ENCODE measurements at places on chromosomes 13 and 19. TPM values are rescaled to one million over a fixed set of nuclear protein-coding genes. Genes with fewer than 3 reads are reported as not detected.

DNA sequence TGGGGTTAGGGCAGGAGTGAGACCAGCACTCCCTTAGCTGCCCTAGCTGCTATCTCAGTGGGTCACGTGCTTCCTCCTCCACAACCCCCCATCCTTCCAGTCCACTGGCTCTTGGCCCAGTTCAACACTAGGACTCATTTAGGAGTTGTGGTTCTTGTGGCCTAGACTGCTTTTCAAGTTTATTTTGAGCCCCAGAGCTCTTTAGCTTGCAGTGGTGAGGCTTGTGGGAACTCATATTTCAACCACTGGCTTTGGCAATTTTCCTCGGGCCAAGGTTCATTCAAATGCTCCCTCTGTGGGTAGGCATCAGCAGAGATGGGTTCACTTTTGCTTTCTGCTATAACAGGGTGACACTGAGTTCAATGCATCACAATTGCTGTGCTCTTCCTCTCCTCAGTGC, 436.2 kb upstream of the SLITRK5 start:
- no peak overlapping the region for H3K27ac ChIP-seq
- no peaks in the 10 kb centered on the region for H3K4me1 ChIP-seq
- no peak for DNase-seq
- H3K27me3 ChIP-seq: no peaks in the 10 kb centered on the region

GRCh38 chr13:31964168-31964567, 67.4 kb upstream of the FRY start:
- H3K27ac ChIP-seq: no peak overlapping the region
- DNase-seq: no peak
- no peaks in the 10 kb centered on the region for H3K27me3 ChIP-seq
- H3K36me3 ChIP-seq: no peaks in the 10 kb centered on the region

GRCh38 chr13:51828730-51829567, 16.0 kb downstream of the TMEM272 start:
- H3K4me1 ChIP-seq: peaks cover 25% of the 10 kb centered on the region
- no peak for DNase-seq
- H3K27me3 ChIP-seq: peaks cover 2% of the 10 kb centered on the region
- no peak overlapping the region for H3K27ac ChIP-seq

KCNRG gene
- 2.1 TPM for total RNA-seq

FXYD1 gene
- 152 TPM for total RNA-seq

DNA sequence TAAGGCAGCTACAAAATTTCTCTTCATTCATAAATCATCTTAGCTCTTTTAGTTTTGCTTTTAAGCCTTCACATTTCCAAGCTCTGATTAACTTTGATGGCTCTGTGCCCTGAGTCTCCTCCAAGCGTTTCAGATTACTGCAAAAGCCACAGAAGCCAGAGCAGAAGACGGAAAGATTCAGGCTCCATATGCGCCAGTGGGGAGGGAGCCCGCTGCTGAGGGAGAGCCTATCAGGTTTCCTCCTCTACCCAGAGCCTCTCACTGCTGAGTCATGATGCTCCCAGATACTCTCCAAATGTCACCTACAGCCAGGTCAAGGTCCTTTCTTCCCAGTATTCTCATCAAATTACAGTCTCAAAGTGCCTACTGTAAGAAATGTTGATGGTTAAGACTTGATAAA, 193.6 kb downstream of the RAP2A start:
- peak; percentile 94 for DNase-seq
- H3K27me3 ChIP-seq: peaks cover 2% of the 10 kb centered on the region
- H3K4me1 ChIP-seq: no peaks in the 10 kb centered on the region
- H3K36me3 ChIP-seq: no peaks in the 10 kb centered on the region
- no peak overlapping the region for H3K4me3 ChIP-seq

DNA sequence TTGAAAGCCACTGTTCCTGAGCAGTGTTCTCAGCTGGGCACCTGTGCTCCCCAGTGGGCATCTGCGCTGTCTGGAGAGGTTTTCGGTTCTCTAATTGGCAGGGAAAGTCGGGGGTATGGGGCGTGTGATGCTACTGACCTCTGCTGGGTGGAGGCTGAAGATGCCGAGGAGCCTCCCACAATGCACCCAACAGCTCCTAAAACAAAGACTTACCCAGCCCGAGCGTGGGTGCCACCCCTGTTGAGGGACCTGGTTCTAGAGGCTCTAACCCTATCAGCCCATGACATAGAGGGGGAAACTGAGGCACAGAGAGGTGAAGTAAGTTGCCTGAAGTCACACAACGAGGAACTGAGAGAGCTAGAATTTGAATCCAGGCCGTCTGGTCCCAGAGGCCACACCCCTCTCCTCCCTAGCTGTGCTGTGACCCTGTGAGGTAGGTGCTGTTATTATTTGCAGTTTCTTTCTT, 2.3 kb downstream of the SPACA4 start:
- no peak overlapping the region for H3K4me3 ChIP-seq
- DNase-seq: peak; percentile 50
- no peaks in the 10 kb centered on the region for H3K36me3 ChIP-seq
- H3K4me1 ChIP-seq: peaks cover 4% of the 10 kb centered on the region

PTPRH gene
- 0.58 TPM for total RNA-seq

- no peak overlapping the region for H3K27ac ChIP-seq
- no peaks in the 10 kb centered on the region for H3K27me3 ChIP-seq
These were observed 55.4 kb downstream of the KCNC3 start for GRCh38 chr19:50273821-50274220.

DNA sequence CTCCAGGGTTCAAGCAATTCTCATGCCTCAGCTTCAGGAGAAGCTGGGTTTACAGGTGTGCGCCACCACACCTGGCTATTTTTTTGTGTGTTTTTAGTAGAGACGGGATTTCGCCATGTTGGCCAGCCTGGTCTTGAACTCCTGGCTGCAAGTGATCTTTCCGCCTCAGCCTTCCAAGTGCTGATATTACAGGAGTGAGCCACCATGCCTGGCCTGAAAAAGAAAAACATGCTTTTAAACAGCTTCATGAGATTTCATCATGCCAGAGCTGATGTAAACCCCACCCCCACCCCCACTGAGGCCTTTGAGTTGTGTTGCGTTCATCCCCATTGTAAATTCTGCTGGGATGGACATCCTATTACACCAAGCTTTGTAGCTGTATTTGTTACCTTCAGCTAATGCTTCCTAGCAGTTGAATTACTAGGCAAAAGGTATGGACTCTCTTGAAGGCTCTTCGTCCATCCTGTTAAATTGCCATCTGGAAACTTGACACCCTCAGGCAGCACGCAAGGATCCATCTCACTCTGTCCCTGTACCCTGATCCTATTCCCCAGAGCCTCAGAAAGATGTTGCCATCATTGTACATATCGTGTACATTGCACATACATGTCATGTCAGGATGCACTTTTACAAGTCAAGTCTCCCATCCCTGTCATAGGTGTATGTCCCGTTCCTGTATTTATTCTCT, 47.3 kb downstream of the NFIX start:
- H3K4me1 ChIP-seq: peaks cover 72% of the 10 kb centered on the region
- no peak for DNase-seq
- H3K27ac ChIP-seq: no peak overlapping the region
- peaks cover 42% of the 10 kb centered on the region for H3K36me3 ChIP-seq
- H3K27me3 ChIP-seq: no peaks in the 10 kb centered on the region

THSD1 gene
- 20.7 TPM for total RNA-seq
